Right ventricle myocardium inferior (tissue), 1 donor: ENCODE measurements at places on chromosomes 4 and X. TPM values are rescaled to one million over a fixed set of nuclear protein-coding genes. Genes with fewer than 3 reads are reported as not detected.

Gene OPN1LW
- not detected for total RNA-seq

Gene OGT
- 78.6 TPM for total RNA-seq

Gene CT45A5
- total RNA-seq, result not detected

DNA sequence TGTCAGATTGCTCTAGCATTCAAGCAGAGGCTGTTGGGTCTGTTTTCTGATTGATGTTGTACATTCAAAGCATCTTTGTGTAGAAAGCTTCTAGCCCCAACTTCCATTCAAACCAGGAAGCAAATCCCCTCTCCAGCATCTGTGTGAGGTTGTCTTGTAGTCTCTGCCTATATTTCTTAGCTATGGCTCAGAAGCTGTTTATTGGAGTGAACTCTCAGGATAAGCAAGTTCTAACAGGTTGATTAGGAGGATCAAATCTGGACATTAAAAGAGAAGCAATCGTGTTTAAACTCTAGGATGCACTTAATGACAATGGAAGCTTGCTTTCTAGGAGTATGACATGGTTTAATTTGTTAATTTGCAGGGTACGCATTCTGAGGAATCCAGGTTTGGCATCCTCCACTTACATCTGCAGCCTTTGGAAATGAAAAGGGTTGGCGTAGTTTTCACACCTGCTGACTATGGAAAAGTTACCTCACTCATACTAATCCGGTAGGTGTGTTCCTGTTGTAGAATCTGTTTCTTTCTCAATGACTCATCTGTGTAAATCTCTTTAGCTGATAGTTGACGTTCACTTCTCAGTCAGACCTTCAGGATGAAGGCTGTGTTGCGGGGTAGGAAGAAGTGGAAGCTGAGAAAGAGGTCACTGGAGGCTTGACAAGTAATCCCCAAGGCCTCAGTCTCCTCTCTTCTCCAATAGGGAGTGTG lies 88.0 kb upstream of the TLR2 start:
- DNase-seq, result no peak

DNA sequence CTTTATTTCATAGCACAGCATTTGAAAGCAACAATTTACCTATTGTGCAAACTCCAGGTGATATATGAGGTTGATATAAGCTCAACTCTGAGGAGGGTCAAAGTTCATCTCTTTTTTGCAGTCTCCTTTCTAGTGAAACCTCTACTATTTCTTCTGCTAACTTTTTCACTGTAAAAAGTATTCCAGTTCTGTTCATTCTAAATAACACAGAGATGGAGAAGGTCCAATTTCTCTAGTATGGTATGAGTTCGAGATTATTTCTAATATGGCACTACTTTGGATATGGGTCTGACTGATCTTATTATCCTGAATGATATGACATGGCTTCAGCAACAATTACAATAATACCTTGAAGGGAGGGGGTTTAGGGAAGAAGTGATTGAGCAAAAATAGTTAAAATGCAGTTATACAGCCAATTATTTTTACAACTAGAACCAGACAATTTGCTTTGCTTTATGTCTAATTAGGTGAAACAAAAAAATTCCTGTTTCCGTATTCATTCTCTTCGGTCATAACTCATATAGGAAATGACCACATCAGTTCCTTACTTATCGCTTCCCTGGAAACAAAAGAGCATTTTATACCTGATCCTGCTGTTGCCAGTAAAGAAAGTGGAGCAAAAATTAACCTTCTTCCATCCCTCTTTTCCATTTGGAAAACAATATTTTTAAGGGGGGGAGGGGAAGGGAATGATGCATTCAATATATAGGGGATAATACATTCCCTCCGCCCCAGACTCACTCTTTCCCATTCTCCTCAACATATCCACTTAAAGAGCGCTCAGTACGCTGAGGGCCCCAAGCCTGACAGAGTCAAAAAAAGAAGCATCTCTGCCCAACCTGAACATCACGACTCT lies 1.0 kb downstream of the TBC1D9 start:
- no peak for DNase-seq
